ENCODE measurements at places on chromosomes 5 and 9.

DNA sequence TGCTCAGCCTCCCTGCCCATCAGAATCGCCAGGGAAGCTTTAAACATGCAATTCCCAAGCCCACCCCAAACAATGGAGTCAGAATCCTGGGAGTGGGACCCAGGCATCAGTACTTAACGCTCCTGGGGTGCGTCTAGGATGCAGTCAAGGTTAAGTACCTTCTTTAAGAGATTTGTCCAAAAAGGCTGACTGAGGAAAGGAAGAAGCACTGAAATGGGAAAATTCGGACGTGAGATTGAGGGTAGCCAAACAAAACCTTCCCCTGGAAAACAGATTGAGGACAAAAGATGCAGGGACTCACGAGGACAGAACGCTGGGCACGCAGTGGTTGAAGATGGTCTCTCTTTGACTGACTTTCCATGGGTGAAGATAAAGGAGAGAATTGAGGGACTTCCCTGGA lies 143.5 kb downstream of the MTX3 start:
- no peak for DNase-seq

GRCh38 chr5:115435778-115436712 lies 108.5 kb downstream of the FEM1C start:
- DNase-seq = no peak

GRCh38 chr5:130747556-130747955 lies 417.5 kb downstream of the HINT1 start:
- DNase-seq = no peak

GRCh38 chr9:98253565-98253964 lies 1.9 kb downstream of the TBC1D2 start:
- no peak for DNase-seq

DNA sequence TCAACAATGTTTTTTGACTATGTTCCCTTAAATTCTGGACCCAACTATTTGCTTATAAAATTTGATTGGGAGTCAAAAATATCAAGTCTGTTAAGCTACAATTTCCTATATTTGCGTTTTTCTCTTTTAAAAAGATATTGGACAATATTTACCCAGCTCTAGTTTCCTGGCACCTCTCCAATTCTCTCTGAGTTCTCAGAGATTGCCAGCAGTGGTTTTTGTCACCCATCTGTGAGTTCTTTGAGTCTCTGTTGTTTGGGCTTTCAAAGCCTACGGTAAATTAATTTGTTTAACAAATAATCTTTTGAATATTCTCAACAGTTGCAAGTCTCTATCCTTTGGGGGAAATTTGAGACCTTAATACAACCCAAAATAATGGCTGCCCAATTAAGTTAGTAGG lies 174.2 kb upstream of the PUM3 start:
- DNase-seq = no peak

GRCh38 chr9:18942801-18943200 lies 90.2 kb downstream of the SAXO1 start:
- no peak for DNase-seq

GRCh38 chr5:38367966-38368365 lies 109.6 kb downstream of the EGFLAM start:
- DNase-seq = no peak

DNA sequence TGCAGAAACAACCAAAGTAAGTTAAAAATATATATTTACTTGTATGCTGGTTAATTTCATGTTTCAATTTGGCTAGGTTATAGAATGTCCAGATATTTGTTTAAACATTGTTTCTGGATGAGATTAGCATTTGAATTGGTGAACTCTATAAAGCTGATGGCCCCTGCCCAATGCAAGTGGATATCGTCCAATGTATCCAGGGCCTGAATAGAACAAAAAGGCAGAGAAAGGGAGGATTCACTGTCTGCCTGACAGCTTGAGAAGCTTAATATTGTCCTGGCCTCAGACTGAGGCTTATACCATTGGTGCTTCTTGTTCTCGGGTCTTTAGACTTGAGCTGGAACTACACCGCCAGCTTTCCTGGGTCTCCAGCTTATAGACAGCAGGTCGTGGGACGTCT lies 446.7 kb upstream of the ACTBL2 start:
- no peak for DNase-seq

GRCh38 chr9:107976767-107977166 lies 487.2 kb upstream of the KLF4 start:
- no peak for DNase-seq

- no peak for DNase-seq
These were observed 413.5 kb downstream of the NFIB start for GRCh38 chr9:13900449-13900848.

GRCh38 chr9:89601856-89602562 lies 2.8 kb upstream of the GADD45G start:
- no peak for DNase-seq

- DNase-seq = no peak
These were observed 2300.3 kb downstream of the MAT2B start for GRCh38 chr5:165805756-165806155.

GRCh38 chr9:4196376-4196775 lies 103.5 kb downstream of the GLIS3 start:
- no peak for DNase-seq

- DNase-seq = peak; percentile 51
These were observed 76.8 kb downstream of the ZDHHC21 start for GRCh38 chr9:14616188-14616982.

- DNase-seq = no peak
These were observed 10.2 kb upstream of the ATP6V0E1 start for GRCh38 chr5:172973127-172973916.

DNA sequence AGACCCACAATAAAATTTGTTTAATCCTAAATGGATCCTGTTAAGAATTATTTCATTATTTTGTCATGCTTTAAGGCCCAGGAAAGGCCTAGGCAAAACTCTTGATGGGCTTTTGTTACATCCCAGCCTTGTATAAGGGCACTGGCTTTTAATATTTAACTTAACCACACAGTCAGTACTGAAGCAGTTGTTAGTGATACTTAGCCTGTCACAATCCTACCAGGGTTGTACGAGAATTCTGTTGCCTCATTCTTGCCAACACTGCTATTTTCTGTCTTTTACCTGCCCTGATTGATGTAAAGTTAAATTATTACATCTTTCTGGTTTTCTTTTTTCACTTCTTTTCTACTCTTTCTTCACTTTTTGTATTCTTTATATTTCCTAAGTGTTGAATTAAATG lies 10.9 kb downstream of the ZNF169 start:
- no peak for DNase-seq

DNA sequence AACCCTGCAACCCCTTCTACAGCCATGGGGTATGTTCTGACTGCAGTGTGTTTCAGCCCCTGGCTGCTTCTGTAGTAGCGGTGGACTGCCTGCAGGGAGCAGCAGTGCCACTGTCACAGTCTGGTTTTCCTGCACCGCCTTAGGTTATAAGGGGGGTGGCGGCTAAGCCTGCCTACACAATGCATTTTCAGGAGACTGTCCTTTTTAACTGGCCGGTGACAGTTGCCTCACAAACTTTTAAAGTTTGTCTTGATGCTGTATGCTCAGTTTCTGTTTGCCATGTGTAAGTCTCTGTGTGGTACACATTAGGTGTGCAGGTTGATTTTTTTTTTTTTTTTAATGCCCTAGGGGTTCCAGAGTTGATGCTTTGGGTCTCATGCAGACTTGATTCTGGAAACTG lies 53.0 kb downstream of the NUP214 start:
- peak; percentile 75 for DNase-seq

- no peak for DNase-seq
These were observed 126.7 kb upstream of the SLCO6A1 start for GRCh38 chr5:102625468-102625867.

- no peak for DNase-seq
These were observed 183.7 kb downstream of the PDE4D start for GRCh38 chr5:59709846-59710245.

DNA sequence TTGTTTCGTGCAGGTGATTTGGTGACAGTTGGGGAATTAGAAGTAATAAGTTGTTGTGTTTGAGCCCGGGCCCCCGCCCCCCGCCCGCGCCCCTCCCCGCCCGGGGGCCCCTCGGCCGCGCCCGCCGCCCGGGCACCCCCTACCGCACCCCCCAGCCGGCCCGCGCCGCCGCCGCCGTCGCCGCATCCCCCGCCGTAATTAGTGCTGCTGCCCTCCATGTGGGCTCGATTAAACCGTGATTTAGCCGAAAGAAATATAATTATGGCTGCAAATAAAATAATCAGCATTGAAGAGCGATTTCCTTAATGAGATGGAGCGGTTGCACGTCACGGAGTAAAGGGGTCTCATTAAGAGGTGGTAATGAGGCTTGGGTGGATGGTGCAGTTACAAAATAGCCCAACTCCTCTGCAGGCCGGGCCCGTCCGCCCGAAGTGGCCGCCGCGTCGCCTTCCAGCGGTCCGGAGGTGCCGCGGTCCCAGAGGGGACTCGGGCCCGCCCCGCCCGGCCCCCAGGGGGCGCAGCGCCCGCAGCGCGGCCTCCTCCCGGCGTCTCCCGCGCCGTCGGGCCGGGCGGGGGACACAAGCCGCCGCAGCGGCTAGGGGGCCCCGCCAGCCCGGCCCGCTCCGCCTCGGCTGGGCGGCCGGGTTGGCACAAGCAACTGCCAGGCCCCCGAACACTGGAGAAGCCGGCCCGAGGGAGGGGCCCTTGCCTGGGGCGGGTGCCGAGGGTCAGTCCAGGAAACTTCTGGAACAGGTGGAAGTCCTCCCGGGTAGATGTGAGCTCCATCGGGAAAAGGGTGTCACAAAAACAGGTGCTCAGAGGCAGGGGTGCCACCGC lies 6.9 kb upstream of the OTP start:
- DNase-seq = no peak

- DNase-seq = no peak
These were observed 51.7 kb downstream of the LPAR1 start for GRCh38 chr9:110986529-110986928.

- DNase-seq = no peak
These were observed 3.4 kb downstream of the PDLIM4 start for GRCh38 chr5:132260714-132261551.

DNA sequence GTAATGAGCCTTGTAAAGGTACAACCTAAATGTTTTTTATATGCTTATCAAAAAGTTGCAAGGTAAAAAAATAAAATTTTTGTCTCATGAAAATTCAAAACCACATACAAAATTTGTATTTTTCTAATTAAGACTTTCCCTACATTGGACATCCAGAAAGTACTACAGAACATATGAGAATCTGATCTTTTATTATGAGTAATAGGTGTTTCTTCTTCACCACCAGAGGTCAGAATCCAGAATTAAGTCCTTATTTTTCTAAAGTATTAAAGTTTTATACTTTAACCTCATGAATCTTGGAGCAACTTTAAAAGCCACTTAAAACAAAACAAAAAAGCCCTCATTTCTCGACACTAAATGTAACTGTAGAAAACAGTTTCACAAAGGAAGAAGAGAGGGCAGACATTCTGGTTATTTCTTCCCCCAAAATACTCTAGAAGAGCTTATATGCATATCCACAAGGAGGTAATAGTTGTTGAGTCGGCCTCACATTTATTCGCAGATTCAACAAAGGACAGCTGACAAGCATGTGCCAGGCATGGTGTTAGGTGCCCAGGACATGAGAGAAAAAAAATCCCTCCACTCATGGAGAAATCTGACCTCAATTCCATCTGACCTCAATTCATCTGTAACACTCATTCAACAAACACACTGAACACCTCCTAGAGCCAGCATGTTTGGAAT lies 69.3 kb downstream of the MLLT3 start:
- peak; percentile 1 for DNase-seq

DNA sequence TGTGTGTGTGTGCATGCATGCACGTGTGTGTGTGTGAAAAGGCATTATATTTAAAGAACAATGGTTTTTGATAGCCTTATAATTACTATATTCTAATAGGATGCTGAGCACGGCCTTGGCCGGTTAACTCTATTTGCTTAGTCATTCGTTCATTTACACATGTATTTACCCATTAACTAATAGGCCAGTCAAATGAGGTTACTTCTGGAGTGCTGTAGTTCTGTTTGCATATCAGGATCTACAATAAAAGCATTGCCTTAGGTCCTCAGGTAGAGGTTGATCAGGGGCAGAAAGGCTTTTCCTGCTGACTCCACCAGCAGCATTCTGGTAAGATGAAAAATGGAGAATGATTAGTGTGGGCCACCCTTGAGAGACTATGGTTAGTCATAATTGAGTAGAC lies 219.0 kb downstream of the COMMD10 start:
- DNase-seq = no peak

DNA sequence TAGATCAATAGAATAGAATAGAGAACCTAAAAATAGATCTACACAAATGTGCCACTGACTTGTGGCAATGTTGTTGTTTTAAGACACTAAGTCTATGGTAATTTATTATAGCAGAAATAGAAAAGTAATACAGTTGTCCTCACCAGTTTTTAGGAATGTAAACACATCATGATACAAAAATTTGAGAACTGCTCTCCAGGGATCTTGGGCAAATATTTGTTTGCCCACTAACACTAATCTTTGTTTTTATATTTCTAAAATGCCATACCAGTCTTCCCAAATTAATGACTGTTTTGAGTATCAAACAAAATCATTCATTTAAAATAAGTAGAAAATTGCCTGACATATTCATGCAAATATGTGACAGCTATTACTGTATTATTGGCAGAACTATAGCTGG lies 297.6 kb downstream of the BRINP1 start:
- DNase-seq = no peak

GRCh38 chr5:97847920-97848631 lies 665.0 kb upstream of the RIOK2 start:
- no peak for DNase-seq

DNA sequence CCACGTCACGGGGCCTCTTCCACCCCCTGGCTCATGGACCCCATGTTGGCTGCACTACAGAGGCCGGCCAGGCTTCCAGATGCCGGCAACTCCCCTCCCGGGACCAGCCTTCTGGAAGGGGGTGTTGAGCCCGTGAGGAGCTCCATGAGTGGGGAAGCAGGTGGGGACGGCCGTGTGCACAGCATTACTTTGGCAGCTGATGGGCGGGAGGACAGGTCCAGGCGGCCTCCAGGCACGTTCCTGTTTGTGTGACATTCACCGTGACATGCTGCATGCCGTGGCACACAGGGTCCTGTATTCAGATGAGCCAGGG lies 29.1 kb upstream of the ABO start:
- no peak for DNase-seq

GRCh38 chr9:77648234-77649108 lies at the start of gene GNA14:
GNA14 (minus strand) TSS chr9:77648322; CDS start chr9:77647793, 529 bp downstream.
- peak; percentile 42 for DNase-seq

GRCh38 chr9:111300140-111300735 lies 29.8 kb downstream of the OR2K2 start:
- DNase-seq = no peak
